Activated CD4-positive, alpha-beta memory T cell treated with anti-CD3 and anti-CD28 coated beads, Interleukin-2, amount 10 ng/mL, durations not matched to agents 7 days and 5 days (primary cell): ENCODE measurements at places on chromosomes 7 and 10.
A peak's percentile ranks its signal among the peaks of the same experiment; 100 is the strongest.

DNA sequence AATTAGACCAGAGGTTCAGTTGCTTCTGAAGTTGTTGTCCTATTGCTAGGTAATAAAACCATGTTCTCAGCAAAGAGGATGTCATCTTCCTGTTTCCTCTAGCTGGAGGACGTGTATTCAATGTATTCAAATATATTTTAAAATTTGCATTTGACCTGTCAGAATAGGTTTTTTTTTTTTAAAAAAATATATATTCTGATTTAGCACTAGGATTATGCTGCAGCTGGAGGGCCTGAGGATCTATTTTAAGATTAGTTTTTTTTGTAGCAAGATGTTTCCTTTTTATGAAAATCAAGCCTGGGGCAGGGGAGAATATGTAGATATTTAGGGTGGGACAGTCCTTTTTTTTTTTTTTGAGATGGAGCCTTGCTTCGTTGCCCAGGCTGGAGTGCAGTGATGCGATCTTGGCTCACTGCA, 337.0 kb downstream of the FRMD4A start:
- DNase-seq: no peak

DNA sequence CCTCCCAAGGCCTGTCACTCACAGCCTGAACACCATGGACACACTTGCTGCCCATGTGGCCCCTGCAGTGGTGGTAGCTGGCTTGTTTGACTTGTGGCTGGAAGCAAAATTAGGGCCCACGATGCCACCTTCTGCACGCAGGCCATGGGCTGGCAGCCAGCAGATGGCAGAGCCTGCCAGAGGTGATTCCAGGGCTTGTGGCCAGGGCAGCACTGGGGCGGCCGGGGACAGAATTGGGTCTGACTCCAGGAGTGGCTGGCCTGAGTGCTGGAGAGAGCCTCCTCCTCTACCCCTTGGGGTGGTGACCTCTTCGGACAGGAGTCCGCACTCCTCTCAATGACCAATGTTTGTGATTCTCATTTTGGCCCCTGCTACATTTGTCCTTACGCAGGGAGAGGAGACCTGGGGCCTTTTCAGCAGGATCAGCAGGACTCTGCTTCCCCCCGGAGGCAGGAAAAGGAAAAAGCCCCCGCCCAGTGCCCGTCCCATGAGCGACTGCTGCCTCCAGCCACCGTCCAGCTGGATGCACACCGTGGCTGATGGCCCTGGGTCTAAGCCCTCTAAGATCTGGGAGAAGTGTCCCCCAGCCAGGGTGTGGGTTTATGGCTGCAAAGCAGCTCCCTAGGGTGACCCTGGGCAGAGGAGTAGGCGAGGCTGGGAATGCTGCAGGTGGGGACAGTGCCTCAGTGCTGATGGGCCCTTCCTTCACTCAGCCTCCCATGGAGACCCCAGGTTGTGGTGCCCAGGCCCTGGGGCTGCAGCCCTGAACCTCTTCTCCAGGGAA, 26.5 kb downstream of the DNAJB12 start:
- DNase-seq: no peak

DNA sequence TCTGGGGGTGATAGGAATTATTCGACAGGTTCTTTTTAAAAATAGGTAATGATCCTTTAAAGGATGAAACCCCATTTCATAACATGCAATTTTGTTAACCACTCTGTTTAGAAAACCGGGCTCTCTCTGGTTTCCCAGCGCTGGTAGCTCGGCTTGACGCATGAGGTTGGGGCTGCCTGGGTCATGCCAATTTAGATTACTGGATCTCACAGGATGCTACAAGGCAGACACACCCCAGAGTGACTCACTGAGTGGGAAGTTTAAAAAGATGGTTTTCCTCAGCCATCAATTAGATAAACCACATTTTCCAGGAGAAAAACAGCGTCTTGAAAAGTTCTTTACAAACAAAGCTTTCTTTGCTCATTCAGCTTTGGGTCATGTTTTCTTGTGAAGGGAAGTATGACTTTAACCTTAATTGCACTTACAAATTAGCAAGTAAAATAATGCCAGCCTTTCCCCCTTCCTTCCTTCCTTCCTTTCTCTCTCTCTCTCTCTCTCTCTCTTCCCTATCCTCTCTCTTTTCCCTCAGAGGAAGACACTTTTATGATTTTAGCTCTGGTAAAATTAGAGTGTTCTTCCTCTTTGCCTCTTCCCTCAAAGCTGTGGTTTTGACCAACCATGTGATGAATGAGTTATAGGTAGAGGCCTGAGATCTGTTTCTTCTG, 99.8 kb downstream of the EPDR1 start:
- no peak for DNase-seq

DNA sequence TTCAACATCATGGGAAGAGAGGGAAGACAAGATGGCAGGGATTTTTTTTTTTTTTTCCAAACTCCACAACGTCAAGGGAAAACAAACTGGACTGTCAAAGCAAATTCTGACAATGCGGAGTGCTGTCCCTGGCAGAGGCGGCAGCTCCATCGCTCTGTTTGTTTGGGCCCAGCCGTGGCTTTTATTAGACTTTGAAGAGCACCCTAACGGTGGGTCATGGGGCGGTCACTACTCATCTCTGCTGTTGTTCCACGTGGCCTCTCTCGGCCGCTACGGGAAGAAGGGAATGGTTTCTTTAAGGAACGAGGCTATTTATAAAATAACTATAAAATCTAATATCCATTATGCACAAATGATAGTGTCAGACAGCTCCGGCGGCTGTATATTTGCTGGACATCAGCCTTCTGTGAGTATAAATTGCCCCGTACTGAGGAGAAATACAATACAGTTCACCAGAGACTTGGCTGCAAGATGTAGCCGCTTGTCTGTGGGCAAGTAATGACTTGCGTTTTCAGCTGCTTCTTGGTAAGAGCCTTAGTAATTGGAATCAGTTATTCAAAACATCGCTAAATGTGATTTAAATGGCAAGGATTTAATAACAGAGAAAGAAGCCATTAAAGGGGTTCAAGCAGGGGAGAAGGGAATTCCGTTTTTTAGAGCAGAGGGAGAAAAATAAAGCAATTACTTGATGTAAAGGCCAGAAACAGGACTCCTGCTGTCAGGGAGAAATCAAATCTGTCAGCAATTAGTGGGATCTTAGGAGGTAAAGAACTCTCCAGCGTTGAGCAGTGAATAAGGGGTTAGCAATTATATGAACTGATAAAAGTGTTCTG, 61.7 kb upstream of the RAB11FIP2 start:
- DNase-seq: no peak

- DNase-seq: no peak
Measured at GRCh38 chr10:72344932-72345331, 9.8 kb downstream of the DNAJB12 start.

GRCh38 chr10:95741807-95742467, 14.0 kb upstream of the ENTPD1 start:
- DNase-seq: no peak

DNA sequence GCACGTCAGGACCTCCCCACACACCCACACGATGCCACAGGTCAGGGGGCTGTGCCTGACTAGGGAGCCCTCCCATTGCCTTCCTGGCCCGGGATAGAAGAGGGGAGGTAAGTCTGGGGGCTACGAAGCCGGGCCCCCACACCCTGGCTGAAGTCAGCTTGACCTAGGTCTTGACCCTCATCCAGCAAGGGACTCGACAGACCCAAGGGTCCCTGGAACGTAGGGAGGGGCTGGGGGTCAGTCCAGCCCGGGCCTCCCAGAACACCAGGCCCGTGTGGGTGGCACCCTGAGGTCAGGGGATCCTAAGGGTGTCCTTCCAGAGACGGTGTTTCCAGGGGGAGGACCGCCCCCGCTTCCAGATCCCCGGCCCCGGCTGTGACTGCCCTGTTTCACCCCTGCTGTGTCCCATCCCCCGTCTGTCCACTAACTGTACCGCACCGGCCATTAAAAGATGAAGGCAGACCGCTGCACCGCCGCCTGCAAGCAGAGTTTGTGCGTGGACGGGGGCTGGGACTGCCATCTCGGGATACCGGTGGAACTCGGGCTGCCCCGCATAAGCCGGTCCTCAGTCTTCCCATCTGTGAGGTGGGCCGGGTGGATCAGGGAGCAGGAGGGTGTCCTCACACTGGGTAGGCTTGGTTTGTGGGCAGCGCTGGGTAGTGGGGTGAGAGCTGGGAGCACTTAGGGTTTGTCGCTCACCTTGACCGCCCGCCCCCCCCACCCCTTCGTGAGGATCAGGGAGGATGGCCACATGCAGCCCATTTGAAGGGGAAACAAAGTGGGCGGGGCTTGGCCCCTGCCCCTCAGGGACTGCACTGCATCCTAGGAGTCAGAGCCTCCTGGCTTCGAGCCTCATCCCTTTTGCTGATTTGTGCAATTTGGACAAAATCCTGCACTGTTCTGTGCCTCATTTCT, 21.1 kb downstream of the SLC29A4 start:
- no peak for DNase-seq

- no peak for DNase-seq
Measured at GRCh38 chr10:113775686-113776294, 24.3 kb downstream of the PLEKHS1 start.

- no peak for DNase-seq
Measured at GRCh38 chr10:67076144-67076543, 150.3 kb downstream of the LRRTM3 start.

DNA sequence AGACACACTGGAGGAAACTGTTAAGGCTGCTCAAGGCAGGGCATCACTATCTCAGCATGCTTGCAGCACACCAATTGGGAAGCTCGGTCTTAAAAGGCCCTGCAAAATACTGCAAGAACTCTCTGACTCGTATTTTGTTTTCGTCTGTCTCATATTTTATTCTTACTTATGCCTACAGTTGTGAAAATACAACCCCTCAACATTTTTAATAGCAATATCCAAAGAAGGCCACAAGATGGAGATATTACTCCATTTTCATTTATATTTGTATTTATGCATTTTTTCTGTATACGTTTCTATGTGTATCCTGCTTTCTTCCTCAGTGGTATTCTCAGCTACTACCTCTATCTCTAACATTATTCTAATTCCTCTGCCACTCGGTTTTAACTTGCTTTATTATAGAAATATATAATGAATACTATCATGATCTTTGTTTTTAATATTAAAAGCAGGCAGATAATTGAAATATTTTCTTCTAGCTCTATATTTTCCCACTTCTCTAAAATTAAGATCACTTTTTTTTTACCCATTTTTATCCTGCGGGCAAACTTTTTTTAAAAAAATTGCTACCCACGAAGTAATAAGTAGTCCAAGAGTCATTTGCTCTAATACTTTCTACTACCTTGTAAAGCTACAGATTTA, 10.0 kb downstream of the DNAJC1 start:
- DNase-seq: no peak

DNA sequence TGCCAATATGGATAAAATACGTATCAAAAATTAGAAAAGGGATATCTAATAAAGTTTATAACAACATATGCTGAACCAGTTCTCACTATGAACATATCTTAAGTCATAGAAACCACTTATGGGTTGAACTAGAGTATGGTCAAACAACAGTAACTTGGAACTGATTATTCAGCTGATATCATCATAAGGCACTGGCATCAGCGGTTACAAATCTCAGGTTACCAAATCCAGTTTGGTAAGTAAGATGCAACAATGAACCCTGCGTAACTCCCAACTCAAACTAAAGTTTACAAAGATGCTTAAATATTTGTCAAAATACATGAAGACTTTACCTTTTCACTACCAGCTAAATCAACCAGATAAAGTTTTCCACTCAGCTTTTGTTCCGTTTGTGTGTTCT, 19.3 kb downstream of the KIF5B start:
- DNase-seq: no peak

GRCh38 chr7:286266-286665, 3.7 kb upstream of the FOXL3 start:
- DNase-seq: no peak

GRCh38 chr7:68542831-68543230, 1055.4 kb upstream of the AUTS2 start:
- no peak for DNase-seq

GRCh38 chr10:82409671-82410070, 534.7 kb downstream of the NRG3 start:
- no peak for DNase-seq

DNA sequence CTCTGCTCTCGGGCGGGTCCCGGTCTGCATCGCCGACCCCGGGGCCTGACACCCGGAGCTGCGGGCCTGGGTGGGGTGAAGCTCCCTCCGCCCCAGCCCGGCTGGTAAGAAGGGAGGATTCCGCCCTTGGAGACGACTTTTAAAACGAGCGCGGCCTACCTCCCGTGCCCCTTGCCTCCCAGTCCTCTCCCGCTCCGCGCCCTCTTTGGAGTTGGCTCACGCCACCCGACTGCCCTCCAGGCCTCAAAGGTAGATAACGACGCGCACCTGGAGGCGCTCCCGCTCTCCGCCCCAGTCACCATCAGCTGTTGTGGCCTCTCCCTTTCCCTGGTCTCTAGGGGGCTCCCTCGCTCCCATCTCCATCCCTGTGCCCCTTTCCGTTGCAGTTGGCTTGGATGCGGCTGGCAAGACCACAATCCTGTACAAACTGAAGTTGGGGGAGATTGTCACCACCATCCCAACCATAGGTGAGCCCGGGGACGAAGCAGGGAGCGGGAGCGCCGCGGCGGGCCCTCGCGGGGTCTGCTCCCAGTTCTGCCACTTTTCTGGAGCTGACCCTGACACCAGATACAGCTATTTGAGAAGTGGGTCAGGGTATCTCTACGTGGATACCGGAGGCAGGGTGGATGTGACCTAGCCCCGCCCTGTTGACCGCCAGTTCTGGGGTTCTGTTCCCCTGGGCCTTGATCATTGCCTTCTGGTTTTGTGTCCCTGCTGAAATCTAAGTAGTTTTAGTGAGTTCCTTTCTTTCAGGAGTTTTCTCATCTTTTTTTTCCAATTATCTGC, 679 bp downstream of the ARF5 start:
- peak; percentile 36 for DNase-seq

DNA sequence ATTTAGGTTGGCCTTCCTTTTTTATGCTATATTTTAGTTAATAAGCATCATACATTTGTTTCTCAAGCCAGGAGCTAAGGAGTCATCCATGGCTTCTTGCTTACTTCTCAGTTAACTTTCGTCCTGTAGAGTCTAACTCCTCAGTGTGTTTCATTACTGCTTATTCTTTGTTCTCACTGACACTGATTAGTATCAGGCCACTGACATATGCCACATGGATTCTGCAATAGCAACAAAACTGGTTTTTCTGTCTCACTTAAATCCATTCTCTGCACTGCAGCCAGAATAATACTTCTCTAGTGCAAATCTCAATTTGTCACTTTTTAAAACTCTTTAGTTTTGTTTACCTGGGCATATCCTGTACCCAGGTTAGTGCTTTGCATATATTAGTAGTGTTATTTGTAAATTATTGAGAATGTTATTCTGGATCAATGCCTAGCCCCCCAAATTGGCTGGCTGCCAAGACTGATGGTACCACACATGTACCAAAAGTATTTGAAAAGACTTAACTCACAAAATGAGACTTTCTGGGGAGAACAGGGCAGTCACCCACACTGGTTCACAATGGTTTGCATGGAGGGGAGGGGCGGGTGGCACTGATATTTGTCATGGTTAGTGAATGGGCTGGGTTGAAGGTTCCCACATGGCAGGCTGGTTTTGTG, 79.1 kb downstream of the CCSER2 start:
- no peak for DNase-seq

- DNase-seq: no peak
Measured at GRCh38 chr7:128406314-128407232, 3.2 kb downstream of the IMPDH1 start.

GRCh38 chr10:103605359-103606096, 112.0 kb downstream of the NEURL1 start:
- peak; percentile 46 for DNase-seq

GRCh38 chr10:121830101-121830500, 97.7 kb downstream of the ATE1 start:
- no peak for DNase-seq
